Activated CD4-positive, alpha-beta T cell treated with anti-CD3 and anti-CD28 coated beads, Interleukin-2, amount 50 U/mL, for 1 hour (primary cell): ENCODE measurements at places on chromosomes 12 and 14.

DNA sequence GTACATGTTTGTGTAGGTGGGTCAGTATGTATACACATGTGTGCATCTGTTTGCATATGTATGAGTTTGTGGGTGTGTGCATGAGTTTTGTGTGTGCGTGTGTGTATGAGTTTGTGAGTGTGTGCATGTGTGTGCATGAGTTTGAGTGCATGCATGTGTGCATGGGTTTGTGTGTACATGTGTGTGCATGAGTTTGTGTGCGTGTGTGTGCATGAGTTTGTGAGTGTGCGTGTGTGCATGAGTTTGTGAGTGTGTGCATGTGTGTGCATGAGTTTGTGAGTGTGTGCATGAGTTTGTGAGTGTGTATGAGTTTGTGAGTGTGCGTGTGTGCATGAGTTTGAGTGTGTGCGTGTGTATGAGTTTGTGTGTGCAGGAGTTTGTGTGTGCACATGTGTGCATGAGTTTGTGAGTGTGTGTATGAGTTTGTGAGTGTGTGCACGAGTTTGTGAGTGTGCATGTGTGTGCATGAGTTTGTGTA is 61.5 kb downstream of the FZD10 start:
- DNase-seq, result no peak

DNA sequence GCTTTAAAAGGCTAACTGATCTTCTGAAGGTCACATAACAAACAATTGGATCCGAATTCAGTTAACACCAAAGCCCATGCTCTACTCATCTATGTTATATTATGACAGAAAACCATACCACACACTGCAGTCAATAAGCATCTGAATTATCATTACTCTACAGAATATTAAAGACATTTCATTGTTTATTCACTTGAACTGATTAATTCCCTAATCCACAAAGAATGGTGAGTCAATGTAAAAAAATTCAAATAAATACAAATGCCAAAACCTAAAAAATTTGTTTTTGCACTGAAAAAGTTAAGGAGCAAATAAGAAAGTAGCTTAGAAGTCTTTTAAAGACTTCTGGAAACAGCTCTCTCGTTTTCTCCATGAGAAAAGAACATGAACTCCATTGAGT is 13.7 kb downstream of the NID2 start:
- DNase-seq, result no peak

DNA sequence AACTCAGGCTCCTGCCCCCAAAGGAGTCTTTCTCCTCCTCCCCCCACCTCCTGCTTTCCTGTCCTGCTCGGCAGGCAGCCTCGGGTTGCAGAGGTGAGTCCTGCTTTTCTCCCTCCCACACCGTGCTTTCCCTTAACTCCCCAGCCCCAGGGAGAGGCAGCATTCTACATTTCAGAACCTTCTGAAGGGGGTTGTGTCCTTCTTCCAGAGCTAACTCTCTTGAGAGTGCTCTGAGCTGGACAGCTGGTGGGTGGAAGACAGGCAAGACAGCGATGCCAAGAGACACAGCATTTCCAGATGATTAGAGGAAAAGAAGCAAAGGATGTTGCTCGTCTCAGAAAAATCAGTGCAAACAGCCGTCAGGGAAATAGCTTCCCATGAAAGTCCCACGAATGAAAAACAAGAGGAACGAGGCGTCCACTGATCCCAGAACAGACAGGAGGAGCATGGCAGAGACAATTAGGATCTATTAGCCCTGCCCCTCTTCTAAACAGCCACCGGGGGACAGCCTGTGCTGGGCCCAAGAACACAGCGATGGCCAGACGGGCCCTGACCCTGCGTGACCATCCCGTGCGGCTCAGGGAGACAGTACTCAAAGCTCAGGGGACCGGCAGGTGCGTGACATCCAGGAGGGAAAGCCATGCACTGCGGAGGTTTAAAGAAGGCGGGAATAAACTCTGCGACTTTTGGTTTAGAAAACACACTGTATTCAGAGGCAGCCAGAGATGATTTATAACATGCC is 216.5 kb upstream of the RTL1 start:
- DNase-seq, result no peak

DNA sequence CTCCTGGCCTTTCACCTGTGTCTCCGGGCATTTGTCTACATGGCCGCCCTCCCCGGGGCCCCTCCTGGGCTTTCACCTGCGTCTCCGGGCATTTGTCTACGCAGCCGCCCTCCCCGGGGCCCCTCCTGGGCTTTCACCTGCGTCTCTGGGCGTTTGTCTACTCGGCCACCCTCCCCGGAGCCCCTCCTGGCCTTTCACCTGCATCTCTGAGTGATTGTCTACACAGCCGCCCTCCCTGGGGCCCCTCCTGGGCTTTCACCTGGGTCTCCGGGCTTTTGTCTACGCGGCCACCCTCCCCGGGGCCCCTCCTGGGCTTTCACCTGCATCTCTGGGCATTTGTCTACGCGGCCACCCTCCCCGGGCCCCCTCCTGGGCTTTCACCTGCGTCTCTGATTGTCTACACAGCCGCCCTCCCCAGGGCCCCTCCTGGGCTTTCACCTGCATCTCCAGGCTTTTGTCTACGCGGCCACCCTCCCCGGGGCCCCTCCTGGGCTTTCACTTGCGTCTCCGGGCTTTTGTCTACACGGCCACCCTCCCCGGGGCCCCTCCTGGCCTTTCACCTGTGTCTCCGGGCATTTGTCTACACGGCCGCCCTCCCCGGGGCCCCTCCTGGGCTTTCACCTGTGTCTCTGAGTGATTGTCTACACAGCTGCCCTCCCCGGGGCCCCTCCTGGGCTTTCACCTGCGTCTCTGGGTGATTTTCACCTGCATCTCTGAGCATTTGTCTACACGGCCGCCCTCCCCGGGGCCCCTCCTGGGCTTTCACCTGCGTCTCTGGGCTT is 68.0 kb upstream of the GALNT9 start:
- no peak for DNase-seq
